ENCODE measurements at places on chromosomes 6 and 20.
A peak's percentile ranks its signal among the peaks of the same experiment; 100 is the strongest.

GRCh38 chr6:110180228-110181008 lies at the start of gene CDC40:
CDC40 (plus strand) TSS chr6:110180427; CDS start chr6:110180445, 18 bp downstream.
- DNase-seq: no peak

DNA sequence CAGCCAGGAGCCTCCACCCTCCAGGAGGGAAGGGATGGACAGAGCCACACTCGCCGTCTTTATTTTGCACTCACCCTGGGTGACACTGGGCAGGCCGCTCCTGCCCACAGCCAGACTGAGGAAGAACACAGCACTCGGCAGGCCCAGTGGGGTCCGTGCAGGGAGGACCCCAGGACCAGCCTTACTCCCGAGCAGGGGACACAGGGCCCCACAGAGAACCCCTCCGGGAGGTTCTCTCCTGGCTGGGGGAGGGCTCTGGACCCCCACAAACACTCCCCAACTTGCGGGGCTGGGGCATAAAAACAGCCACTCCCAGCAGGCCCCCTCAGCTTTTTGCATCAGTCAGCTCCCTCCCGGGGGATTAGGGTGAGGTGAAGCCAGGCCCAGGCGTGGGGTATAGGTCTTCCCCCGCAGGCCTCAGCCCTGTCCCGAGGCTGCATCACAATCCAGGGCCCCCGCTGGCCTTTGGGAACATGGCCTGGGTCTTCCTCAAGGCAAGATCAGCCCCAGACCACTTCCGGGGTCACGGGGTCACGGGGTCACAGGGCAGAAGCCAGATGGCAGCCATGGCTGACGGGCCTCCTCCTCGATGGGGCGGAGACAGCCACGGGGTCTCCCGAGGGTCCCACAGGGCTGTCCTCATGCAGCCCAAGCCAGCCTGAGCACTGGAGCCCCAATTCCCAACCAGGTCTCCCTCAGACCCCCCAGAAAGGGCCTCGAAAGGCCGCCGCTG lies 3.2 kb downstream of the TNFRSF6B start:
- DNase-seq: no peak

- peak; percentile 9 for DNase-seq
Observed at GRCh38 chr20:2771631-2772080, 28.8 kb downstream of the CPXM1 start.

GRCh38 chr6:32886681-32887383 lies 32.8 kb downstream of the PSMB9 start:
- peak; percentile 68 for DNase-seq

- peak; percentile 21 for DNase-seq
Observed at GRCh38 chr6:149056777-149057463, 260.6 kb upstream of the TAB2 start.

DNA sequence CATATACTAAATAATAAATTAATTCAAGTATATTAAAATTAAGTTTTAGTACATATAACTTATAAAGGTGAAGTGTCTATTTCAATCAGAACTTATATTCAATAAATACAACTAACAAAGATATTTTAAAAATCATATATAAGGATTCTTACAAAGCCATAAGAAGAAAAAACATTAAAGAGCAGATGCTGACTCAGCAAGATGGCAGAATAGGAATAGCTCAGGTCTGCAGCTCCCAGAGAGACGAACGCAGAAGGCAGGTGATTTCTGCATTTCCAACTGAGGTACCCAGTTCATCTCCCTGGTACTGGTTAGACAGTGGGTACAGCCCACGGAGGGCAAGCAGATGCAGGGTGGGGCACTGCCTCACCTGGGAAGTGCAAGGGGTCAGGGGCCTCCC lies 811.1 kb downstream of the EYS start:
- DNase-seq: no peak

GRCh38 chr6:16964553-16965499 lies 137.0 kb upstream of the STMND1 start:
- peak; percentile 78 for DNase-seq

DNA sequence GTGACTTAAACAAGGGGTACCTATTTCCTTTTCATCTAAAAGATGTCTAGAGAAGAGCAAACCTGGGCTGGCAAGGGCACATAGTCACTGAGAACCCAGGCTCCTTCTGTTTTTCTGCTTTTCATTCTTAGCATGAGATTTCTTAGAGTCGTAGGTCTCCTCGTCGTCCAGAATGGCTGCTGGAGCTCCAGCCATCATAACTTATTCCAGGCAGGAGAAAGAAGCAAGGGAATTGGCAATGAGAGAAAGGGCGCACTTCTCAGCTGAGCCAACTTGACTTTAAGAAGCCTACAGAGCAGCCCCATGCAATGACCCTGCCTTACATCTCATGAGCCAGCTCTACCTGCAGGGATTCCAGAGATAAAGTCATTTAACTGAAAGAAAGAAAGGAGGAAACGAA lies 213.4 kb downstream of the BMP7 start:
- no peak for DNase-seq

GRCh38 chr6:106026748-106027715 lies 59.1 kb upstream of the PRDM1 start:
- DNase-seq: peak; percentile 41

- peak; percentile 25 for DNase-seq
Observed at GRCh38 chr6:57256541-57256940, 34.4 kb upstream of the RAB23 start.

DNA sequence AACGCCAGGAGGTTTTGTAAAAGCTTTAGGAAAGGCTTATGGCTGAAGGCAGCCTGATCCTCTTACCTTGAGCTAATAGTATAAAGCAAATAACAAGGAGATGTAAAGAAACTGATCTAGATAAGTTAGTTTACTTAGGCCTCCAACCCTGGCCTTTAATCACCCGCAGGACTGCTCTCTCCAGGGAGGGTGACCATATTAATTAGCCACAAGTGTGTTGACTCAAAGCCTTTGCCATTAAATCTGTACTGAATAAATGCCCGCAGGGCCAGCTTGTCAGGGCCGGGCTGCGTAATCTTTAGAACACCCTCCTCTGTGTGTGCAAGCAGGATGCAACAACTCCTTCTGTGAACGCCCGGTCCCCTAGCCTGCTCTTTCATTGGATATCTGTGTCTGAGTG lies 6.1 kb upstream of the PRSS16 start:
- no peak for DNase-seq

DNA sequence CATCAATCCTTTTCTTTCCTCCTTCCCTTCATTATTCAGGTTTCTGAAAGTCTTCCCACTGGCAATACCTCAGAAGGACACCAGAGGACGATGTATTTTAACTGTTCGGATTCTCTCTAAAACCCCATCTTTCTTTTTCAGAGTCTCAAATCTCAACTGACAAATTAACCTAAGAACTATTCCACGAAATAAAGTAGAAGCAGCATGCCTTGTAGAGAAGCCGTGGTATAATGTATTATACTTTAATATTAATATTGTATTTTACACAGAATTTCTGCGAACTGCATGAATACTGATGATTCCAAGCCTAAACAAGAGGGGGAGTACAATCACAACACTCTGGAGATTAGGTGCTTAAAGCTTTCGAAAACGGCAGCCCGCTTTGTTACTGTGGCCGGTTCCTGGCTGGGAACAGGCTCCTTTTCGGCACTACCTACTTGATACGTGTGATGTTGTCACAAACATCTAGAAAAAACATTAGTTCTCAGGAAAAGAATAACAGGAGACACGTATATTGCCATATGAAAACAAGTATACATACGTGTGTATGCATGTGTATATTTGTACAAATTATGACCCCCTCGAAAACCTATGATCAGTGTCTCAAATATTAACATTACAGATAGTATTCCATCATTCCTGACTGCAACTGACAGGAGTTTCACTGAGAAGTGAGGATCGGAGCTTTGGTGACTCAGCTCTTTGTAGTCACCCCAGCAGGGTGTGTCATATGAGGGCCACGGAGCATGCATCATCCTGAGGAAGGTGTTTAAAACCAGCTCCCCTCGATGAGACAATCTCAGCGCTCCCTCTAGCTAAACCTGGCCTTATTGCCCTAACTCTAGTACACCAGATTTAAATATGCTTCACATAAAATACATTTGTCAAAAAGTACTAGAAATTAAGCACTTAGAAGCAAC lies 319.7 kb upstream of the TCF21 start:
- peak; percentile 83 for DNase-seq

GRCh38 chr20:42594011-42594410 lies 595.7 kb downstream of the PTPRT start:
- no peak for DNase-seq

- no peak for DNase-seq
Observed at GRCh38 chr6:74872754-74873476, 332.9 kb downstream of the COL12A1 start.

- no peak for DNase-seq
Observed at GRCh38 chr20:45361793-45362192, 1.2 kb upstream of the SYS1 start.

GRCh38 chr6:138400326-138400725 lies 3.7 kb upstream of the HEBP2 start:
- peak; percentile 6 for DNase-seq

DNA sequence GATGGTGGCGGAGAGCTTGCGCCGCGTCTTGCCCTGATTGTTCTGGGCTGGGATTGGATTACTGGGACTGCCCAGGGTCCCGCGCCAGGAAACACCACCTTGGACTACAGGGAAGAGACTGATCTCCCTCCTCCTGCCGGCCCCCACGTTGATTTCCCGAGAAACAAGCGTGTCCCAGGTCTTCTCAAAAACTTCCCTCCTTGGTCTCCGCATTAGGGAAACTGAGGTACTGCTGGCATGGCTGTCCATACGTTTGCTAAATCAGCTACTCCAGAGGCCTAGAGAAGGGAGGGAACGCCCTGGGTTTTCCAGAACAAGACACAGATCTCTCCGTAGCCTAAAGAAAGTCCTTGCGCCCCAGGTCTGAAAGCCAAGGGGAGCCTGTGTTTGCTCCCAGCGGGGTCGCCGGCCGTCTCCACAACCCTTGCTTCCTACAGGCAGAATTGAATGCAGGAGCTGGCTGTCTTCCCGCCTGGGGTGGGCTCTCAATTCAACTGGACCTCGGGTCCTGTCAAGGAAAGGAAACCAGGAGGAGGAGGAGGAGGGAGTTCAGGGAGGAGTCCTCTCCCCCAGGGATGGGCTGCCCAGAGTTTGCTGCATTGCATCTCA lies 29.2 kb downstream of the TFAP2A start:
- DNase-seq: no peak

GRCh38 chr6:105889902-105890301 lies 196.2 kb upstream of the PRDM1 start:
- no peak for DNase-seq

DNA sequence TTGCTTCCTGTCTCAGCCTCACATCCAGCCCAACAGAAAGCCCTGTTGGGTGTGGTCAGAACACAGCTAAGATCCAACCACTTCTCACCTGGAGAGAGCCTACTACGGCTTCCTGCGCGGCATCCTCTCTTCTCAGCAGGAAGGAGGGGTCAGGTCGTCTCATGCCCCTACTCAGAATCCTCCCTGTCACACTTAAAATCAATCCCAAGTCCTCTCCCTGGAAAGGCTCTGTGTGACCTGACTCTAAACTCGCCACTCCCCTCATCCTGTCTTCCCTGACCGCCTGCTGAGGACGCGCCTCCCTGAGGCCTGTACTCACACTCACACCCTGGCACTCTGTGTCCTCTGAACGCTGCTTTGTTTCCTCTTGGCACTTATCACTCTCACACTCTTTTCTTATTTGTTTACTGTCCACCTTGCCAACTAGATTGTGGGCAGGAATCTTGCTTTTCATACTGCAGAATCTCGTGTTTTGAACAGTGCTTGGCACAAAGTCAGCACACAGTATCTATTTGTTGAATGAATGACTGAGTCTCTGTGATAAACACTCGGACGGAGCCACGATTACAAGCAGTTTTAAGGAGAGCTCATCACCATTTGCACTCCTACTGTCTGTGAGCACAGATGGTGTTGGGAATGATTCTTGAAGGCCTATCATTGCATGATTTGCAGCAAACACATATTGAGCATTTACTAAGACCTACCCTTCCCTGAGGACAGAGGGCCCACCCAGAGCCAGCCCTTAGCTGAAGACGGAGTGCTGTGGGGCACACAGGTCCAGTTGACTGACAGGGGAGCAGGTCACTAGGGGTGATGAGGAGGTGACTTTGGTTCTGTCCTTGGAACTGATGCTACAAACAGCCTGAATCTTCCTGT lies 18.7 kb downstream of the RAB5IF start:
- no peak for DNase-seq

DNA sequence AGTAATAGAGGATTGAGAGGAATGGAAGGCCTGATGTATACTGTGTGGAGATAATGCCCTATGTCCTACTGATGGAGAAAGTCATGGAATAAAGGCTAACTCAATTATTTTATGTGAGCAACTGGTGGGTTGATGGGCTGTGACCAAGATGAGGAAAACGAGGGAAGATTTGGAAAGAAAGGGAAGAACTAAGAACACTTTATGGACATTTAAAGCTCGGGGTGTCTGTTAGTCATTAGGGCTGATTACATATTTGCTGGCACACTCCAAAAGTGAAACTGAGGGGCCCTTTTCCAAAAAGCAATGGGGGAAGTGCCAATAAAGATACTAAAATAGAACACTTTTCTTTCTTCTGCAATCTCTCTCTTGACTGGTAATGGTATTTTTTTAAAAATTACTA lies 439.5 kb downstream of the PLCB1 start:
- no peak for DNase-seq

DNA sequence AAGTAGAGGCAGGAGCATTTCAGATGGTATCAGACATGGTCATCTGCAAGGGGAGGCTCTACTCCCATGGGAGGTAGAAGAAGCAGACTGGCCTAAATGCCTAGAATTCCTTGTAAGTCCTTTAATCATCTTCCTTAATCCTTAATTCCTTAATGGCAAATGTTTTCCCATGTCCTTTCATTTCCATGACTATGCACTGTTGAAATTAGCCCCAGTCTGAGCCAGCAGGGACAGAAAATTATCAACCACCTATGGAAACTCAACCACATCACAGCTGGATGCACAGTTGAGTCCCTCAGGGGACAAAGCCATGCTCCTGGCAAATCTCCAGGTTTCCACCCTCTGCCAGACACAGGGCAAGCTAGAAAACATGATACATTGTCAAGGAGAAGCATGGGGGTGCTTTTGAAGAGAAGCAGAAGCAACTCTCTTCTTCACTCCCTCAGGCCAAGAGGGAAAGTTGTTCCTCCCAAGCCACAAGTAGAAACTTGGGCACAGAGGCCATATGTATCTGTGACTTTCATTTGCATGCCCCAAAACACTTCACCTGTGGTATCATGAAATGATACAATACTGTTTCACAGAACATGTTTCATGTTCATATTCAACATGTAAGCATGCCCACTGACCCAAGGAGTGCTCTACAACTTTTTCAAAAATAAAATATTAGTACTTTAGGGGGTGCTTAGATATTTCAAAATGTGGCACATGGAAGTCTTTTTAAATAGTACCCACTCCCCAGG lies 683.6 kb downstream of the KIF16B start:
- no peak for DNase-seq

GRCh38 chr6:167679122-167679736 lies 147.5 kb upstream of the AFDN start:
- DNase-seq: no peak

GRCh38 chr20:44938637-44939036 lies 21.6 kb downstream of the TOMM34 start:
- DNase-seq: no peak

Measured in fibroblast of lung (primary cell).